ENCODE measurements at places on chromosomes 16 and 17. TPM values are rescaled to one million over a fixed set of nuclear protein-coding genes. Genes with fewer than 3 reads are reported as not detected.

The SDR42E2 gene
- total RNA-seq, result not detected

The OMG gene
- 0.13 TPM for total RNA-seq

The SPATA32 gene
- total RNA-seq, result 0.04 TPM

The SLC35G6 gene
- total RNA-seq, result not detected

The ALOXE3 gene
- not detected for total RNA-seq

The DNAI2 gene
- total RNA-seq, result 0.09 TPM

The PLEKHG4 gene
- total RNA-seq, result 13.2 TPM

The NLRC3 gene
- total RNA-seq, result 0.58 TPM

The TNFRSF17 gene
- not detected for total RNA-seq

The VASN gene
- total RNA-seq, result 24.9 TPM

The DLX3 gene
- total RNA-seq, result not detected

The KRT33B gene
- 0.09 TPM for total RNA-seq

The FAAP100 gene
- total RNA-seq, result 12.9 TPM

The ADAD2 gene
- total RNA-seq, result 0.40 TPM

The CES3 gene
- 0.22 TPM for total RNA-seq

The NPIPA3 gene
- 0.66 TPM for total RNA-seq

The ADAP2 gene
- total RNA-seq, result 7.9 TPM

The CLEC18A gene
- 0.44 TPM for total RNA-seq

The HBQ1 gene
- total RNA-seq, result 2.5 TPM

The SDR42E1 gene
- 0.93 TPM for total RNA-seq

The ALOX15B gene
- total RNA-seq, result 0.31 TPM

The MAP2K6 gene
- 22.8 TPM for total RNA-seq

The KCNG4 gene
- total RNA-seq, result under 0.01 TPM

The NETO2 gene
- 8.1 TPM for total RNA-seq

The KRTAP17-1 gene
- total RNA-seq, result not detected

The TBC1D3G gene
- not detected for total RNA-seq

The ACSM2A gene
- total RNA-seq, result 0.09 TPM

The JPH3 gene
- 0.18 TPM for total RNA-seq

The KRTAP1-5 gene
- not detected for total RNA-seq

The CD300A gene
- total RNA-seq, result 2.5 TPM

The ASB16 gene
- total RNA-seq, result 3.3 TPM

The MMP15 gene
- total RNA-seq, result 15.0 TPM

The SLC43A2 gene
- 3.8 TPM for total RNA-seq

The ST6GALNAC2 gene
- 1.5 TPM for total RNA-seq

The KRT27 gene
- total RNA-seq, result 0.18 TPM

Data from muscle of leg (tissue), 16 donors.